Activated naive CD4-positive, alpha-beta T cell treated with Interleukin-2 at 50 U/mL for 16 hours (primary cell): ENCODE measurements at places on chromosomes 3 and 15.

DNA sequence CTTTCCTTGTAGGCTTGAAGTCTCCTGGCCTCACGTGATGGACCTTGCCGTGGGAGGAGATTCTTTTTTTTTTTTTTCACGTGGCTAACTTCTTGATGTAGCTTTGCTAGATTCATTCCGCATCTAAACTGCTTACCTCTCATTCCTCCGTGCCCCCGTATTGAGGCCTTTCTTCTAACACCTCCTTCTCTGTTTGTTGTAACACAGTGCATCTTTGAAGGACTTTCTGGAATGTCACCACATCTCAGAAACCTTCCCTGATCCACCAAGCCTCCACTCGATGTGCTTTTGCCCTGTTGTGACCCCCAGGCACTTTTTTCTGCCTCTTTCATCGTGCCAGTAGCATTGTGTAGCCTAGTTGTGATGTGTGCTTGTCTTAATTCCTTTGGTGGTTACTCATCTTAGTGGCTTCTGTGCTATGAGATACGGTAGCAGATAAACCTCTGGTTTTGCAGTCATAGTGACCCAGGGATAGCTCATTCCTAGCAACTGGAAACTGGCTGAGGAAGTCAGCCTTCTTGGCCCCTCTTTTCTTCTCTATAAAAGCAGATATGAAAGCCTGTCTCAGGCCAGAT lies 1.6 kb upstream of the BNC1 start:
- DNase-seq = no peak

DNA sequence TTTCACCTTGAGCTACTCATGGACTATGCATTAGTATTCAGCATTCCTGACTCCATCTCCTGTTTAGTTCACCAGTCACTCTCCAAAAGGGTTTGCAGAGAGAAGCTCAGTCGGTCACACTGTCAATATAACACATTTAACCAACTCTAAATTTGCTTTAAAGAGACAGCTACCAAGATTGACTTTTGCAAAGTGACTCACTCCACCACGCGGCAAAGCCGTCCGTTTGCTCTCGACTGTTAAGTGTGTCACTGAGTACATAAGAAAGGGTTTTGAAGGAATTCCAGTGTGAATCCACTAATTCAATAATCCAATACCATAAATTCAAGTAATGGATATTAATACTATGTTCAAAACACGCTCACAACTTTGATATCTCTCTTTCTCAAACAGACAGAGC lies 1006.7 kb upstream of the NR2F2 start:
- DNase-seq = no peak

GRCh38 chr15:90019611-90020010 lies 18.5 kb downstream of the ZNF710 start:
- no peak for DNase-seq

DNA sequence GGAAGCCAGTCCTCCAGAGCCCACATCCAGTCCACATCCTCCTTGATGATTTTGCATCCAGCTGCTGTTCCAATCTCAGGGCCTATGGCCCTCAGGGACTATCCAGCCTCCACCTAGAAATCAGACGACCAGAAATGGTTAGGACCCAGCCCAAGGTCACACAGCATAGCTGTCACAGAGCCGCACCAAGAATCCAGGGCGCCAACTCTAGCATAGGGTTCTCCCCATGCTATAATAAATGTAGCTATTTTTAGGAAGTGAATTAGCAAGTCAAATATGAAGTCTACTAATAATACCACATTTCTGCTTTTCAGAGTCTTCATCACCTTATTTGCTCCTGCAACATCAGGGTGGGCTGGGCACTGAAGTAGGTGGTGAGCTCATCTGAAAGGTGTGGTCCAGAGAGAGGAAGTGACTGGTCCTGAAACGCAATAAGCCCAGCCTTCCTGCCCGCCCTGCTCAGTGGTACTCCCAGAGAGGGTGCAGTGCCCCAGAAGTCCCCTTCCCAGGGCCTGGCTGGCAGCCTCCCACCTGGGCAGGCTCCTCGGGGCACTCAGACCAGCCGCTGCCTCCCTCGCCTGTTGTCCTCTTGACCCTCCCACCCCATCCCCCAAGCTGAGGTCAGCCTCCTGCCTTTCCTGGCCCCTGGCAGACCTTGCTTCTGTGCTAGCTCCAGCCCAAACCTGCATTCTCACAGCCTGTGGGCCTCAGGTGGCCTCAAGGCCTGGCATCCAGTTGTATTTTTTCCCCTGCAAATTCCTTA lies 17.6 kb upstream of the CYP11A1 start:
- DNase-seq = peak; percentile 49

DNA sequence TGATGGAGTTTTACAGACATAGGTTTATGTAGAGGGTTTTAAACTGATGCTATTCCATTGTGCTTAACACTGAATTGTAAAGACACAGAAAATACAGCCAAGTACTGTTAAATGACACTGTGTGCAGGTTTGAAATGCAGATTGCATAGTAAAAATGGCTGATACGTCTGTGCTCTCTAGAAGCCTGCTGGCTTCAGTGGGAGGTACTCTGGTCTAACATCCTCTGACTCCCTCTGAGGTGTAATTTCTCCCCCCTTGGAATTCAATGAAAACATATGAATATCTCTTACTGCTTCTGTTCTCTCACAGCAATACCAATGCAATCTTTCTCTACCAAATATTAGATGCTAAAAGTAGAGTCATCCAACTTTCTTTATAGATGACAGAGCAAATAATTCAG lies 176.6 kb downstream of the SLC9A9 start:
- DNase-seq = no peak

DNA sequence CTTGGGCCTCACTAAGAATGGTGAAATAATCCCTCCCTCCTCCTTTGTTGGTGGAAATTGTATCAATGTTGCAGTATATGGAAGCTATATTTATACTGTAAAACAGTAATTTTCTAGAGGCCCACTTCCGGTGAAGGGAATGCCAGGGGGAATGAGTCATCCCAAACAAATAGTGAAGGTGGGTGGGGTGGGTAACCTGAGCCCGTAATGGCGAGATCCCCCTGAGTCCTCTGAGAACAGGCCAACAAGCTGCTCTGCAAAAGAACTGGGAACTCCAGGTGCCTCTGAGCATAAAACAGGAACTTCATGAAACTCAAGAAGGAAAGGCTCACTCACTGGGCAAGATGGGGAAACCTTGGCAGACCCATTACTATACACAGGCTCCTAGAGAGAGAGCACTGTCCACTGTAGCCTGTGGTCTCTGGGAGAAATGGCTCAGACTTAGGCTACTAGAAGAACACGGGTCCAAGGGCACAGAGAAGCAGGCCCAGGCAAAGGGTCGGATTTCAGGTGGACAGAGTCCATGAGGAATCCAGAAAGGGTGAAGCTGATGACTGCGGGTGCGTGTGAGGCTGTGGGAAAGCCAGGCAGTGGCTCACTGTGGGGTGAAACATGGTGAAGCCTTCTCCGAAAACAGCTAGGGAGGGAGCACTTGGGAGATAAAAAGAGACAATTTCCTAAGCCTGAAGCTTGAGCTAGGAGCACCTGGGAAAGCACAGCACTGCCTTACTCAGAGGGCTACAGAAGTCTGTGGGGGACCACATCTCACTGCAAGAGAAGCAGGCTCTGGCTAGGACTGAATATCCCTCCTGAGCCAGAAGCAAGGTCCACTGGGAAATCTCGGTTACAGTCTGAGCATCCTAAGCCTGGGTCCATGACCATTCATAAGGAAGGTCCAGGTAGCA lies 19.8 kb downstream of the LARP6 start:
- DNase-seq = no peak

- DNase-seq = no peak
Measured at GRCh38 chr15:45021348-45021747, 1.6 kb upstream of the SORD start.

DNA sequence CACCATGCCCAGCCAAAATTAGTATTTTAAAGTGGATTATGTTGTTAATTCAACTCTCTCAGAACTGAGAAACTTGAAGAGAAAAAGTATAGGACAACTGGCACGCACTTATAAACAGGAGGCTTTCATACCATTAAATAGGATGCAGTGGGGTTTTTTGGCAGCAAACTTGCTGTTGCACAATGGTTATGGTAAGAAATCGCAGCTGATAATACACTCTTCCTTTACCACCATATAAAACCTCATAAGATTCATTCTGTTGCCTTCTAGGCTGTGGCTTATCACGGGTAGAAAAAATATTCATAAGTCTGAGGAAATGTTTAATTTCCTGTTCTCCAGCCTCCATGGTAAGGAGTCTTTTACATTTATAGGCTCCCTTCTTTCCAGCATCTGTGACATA lies 95.3 kb downstream of the TMCO5A start:
- no peak for DNase-seq

GRCh38 chr15:78790027-78790426 lies 21.2 kb downstream of the ADAMTS7 start:
- no peak for DNase-seq

DNA sequence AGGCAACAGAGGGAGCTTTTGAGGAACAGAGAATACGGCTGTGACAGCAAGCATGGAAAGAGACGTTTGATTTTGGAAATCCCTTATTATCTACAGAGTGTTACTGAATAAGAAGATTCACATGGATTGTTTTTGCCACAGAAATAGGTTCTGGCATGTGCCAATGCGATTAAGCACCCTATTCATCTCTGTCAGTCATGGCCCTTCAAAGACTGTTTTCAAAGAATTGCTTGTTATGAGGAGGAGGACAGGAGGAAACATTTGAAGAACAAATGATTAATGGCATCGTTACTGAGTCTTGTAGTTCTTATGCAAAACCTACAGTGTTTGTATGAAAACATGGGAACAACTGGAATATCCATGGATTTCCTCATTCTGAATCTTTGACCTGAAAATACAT lies 86.2 kb downstream of the EPHA6 start:
- DNase-seq = no peak

DNA sequence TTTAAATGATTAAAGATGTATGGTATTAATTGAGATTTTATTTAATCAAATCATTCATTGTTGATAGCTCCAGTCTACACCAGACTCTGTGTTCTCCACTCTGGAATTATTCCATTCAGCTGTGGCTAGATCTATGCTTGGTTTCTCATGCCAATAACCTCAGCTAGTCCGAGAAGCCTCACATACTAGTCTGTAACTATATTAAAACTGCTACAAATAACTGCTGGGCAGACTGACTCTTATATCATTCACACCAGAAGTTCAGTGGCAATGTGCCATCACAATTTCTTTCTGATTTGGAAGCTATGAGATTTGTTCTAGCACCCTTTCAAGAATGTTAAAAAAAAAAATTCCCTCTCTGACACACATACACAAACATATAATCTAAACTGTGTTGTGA lies 947.3 kb downstream of the ROBO1 start:
- no peak for DNase-seq

- DNase-seq = no peak
Measured at GRCh38 chr3:188139466-188139865, 14.5 kb upstream of the LPP start.

DNA sequence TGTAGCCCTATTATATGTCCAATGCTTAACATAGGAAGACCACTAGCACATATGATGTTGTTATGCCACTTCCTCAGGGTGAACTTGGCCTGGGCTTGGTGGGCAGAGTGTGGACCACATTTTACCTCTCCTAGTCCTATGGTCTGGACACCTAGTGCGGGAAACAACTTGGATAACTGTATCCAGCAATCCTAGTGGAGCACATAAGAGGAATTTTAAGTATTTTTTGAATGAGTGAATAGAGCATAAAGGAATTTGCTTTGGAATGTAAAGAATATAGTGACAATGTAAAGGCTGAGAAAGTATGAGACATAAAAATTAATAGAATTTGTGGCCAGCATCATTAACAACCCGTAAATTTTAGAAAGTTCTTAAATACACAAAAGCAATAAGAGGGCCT lies 528.9 kb downstream of the IGSF11 start:
- DNase-seq = no peak

DNA sequence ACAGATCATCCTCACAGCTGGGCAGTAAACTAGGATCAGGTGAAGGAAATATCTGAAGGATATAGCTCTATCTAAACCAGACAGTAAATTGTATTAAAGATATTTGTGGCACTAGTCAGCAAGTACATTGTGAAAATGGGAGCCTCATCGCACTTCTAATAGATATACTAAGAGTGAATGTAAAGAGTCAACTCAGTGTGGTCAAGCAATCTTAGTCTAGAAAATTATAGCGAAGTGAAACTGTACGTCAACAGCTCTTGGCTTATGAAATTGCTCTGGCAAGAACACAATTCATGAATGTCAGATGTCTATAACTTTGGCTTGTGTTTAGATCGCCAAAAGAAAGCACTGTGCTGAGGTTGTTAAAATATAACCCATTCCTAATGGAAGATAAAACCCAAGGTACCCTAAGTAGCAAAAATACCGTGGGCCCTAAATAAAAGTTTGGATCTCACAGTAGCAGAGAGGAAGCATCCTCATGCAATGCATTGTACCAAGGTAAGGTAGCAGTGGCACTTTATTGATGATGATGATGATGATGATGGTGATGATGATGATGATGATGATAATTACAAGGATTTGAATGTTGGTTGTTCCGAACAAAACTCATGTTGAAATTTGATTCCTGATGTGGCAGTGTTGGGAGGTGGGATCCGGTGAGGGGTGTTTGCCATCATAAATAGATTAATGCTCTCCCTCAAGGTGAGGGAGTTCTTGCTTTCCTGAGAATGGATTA lies 228.5 kb downstream of the UNC13C start:
- DNase-seq = no peak

DNA sequence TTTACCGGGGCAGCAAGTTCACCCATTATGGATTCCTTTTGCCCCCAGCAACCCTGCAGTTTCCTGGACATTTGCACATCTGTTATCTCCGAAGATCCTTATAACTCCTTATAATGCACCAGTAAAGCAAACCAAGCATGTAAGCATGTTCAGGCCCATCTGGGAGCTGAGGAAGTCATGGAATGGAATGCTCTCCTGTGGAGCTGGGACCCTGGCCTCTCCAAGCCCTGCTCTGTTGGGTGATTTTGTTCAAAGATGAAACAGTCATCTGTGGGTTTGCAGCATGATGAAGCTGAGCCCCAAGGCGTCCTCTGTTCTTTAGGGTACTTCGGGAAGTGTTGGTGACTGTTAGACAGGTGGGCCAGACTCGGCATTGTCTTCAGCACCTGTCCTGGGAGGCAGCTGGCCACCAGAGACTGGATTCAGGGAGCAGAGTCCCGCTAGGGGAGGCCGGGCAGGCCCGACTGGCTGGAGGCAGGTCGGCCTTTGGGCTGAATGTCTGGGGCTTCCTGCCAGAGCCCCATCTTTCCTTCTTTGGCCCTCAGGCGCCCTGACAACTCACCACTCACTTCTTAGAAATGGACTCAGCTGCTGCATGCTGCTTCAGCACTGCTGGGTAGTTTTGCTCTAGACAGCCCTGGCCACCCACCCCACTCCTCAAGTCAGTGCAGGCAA lies 3.9 kb downstream of the DNAH1 start:
- no peak for DNase-seq

- no peak for DNase-seq
Measured at GRCh38 chr15:27086149-27086548, 115.2 kb downstream of the GABRG3 start.

GRCh38 chr3:115903843-115904242 lies 280.5 kb downstream of the GAP43 start:
- DNase-seq = no peak

- DNase-seq = no peak
Measured at GRCh38 chr15:29550834-29551465, 271.3 kb downstream of the TJP1 start.

GRCh38 chr3:95705786-95706418 lies 1108.5 kb upstream of the EPHA6 start:
- peak; percentile 17 for DNase-seq
